AML-193 (cell line): ENCODE measurements at places on chromosomes 11 and 22.

GRCh38 chr11:27863637-27864036 lies 163.4 kb upstream of the BDNF start:
- no peak for DNase-seq

- no peak for DNase-seq
Measured at GRCh38 chr11:81705283-81705682, 1028.4 kb downstream of the FAM181B start.

DNA sequence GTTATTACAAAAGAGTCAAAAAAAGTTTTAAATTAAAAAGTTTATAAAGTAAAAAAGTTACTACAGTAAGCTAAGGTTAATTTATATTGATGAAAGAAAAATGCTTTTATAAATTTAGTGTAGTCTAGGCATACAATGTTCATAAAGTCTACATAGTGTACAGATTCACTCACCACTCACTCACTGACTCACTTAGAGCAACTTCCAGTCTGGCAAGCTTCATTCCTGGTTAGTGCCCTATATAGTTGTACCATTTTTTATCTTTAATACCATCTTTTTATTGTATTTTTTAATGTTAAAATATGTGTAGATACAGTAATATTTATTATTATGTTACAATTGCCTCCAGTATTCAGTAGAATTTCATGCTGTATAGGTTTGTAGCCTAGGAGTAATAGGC lies 2.6 kb upstream of the MMP10 start:
- no peak for DNase-seq

DNA sequence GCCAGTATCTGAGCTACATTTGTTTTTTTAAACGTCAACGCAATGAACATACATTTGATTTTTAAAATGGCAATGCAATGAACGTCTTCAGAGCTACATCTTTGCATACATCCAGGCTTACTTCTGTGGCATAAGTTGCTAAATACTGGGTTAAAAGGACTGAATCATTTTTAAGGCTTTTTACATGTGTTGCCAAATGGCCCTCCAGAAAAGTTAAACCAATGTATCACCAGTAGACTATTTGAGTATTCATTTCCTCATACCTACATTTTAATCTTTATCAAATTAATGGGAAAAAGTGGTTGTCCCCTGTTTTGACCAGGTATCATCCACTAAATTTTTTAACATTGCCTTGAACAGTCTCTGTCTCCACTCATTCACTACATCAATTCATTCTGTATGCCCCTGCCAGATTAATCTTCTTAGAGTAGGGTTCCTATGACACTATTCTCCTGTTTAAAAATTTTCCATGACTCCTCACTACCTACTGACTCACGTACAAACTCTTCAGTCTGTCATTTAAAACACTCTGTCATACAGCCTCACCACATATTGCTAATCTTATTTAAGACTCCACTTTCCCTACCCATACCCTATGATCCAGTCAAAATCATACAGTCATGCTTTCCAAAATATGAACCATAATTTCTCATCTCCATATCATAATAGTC lies 12.4 kb upstream of the PRRG4 start:
- DNase-seq: no peak

- DNase-seq: no peak
Measured at GRCh38 chr22:37121887-37122591, 12.5 kb upstream of the TMPRSS6 start.

DNA sequence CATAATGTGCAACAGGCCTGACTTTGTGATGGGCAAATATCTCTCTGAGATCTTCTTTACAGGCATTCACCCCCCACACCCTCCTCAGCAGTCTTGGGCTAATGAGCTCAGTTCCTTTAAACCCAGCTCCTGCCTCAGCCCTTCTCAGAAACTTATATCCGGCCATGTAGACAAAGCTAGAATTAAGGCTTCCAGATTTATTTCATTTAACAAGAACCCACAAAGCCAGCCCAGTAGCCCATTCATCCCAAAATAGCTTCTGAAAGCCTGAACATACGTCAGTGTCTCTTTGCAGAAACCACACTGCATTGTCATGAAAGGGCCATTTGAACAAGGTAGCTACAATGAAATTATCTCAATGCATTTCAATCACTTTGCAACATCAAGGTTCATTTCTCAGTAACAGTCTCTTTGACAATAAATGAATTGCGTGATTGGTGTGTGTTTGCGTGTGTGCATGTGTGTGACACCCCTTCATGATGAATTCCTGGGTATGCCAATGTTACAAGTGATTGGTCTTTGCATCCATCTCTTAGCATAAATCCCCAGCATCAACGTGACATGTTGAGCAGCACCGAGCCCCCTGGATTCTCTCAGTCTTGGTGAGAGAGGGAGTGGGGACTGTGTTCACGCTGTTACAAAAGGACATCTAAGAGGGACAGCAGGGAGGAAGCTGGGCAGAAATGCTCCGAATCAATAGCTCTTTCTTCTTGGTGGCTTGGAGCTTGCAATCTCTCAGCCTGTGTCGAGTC lies 299.6 kb downstream of the KIRREL3 start:
- no peak for DNase-seq

DNA sequence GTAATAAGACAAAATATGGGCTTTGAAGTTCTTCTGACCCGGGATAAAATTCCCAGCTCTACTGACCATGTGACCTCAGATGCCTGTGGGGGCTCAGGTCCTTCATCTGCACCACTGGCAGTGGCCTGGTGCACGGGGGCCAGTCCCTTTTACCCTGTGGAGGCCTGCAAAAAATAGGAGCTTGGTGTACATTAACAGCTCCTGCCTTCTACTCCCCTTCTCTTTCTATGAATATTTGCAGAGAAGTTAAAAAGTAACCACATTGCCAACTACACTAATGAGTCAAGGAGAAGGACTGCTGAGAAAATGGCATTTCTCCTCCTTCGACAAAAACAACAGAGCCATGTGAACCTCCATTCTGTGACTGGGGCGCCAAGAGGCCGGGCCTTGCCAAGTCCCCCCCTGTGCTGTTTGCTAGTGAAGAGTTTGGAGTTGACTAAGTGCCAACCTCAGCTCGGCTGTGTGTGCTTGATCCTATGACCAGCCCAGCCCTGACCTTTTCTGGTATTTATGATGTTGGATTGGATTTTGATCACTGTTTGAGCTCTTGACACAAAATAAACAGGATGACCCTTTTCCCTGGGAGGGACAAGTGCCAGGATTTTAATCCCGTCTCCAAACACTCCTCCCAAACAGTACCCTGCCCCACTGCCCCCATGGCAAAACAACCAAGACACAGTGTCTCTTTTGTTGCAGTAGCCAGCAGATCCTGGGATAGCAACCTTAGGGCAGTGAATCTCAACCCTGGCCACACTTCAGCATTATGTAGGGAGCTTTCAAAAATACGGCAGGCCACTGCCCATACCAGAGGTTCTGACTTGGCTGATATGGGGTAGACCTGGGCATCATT lies 380.1 kb downstream of the LARGE1 start:
- DNase-seq: no peak

DNA sequence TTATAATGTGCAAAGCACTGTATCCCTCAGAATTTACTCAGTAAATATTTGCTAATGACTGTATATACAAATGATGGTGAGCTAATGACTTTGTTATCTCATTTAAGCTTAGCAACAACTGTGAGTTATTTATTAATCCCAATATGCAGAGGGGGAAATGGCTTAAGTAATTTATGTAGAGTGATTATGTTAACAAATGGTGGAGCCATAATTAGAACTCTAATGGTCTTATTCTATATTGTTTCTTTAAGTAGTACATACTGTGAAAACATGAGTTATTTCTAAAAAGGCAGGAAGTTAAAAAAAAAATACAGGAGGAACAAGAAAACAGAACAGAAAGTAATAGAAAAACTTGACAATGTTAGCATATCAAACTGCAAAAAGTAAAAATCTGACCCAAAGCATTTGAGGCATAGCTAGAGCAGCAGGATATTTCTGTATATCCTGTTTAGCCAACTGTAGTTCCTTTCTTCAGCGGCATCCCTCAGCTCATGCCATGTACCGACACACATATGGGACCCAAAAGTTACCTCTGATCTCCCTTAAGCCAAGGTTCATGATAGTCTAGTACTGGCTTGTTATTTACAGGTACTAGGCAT lies 94.2 kb downstream of the FCHSD2 start:
- DNase-seq: no peak

DNA sequence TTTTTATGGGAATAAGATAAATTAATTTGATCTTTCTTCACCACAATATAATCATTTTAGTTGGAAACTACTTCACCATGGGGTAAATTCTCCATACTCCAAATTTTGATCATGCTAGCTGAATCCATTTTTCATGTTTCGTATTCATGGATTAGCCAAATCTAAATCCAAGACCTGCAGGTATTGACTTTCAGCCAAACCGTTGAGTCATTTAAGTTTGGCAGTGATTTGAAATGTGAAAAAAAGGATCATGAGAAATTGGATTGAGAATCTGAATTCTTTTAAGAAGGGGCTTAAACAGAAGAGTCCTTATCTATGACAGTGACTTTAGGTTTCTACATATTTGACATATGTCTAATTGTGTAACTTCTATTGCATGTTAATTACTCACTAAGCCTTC lies 5.3 kb downstream of the GAS2 start:
- no peak for DNase-seq

- no peak for DNase-seq
Measured at GRCh38 chr11:10673501-10674062, 20.0 kb downstream of the IRAG1 start.

- DNase-seq: no peak
Measured at GRCh38 chr22:22937894-22938480, 50.4 kb downstream of the IGLL5 start.
